ENCODE measurements at places on chromosomes 5 and 9.

DNA sequence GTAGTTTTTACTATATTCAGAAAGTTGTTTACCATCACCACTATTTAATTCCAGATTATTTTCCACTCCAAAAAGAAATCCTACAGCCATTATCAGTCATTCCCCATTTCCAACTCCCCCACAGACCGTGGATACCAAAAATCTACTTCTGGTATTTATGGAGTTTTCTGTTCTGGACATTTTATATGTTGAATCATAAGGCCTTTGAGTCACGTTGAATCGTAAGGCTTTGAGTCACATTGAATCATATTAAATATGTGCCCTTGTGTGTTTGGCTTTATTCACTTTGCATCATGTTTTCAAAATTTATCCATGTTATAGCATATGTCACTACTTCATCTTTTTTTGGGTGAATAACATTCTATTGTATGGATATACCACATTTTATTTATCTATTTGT is 454.1 kb upstream of the NUDT12 start:
- no peak overlapping the region for H3K27ac ChIP-seq
- no peaks in the 10 kb centered on the region for H3K27me3 ChIP-seq
- no peak for DNase-seq

DNA sequence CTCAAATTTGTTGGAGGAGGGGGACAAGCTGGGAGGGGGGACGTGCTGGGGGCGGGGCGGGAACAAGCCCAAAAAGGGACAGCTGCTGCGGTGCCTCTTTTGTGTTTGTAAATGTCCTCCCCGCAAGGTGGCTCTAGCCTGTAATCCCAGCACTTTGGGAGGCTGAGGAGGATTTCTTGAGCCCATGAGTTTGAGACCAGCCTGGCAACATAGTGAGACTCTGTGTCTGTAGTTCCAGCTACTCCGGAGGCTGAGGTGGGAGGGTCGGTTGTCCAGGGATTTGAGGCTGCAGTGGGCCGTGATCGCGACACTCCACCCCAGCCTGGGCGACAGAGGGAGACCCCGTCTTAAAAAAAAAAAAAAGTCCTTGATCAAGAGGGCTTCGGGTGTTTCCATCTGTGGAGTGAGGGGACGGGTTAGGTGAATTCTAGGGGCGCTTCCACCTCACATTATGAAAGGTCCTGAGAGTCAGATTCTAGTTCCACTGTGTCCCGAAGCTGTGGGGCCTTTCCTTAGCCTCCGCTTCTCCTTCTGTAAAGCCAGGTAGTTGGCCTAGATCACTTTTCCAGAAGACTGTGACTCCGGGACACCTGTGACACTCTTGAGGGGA is 779 bp upstream of the CTNNA1 start:
- peaks cover 5% of the 10 kb centered on the region for H3K36me3 ChIP-seq
- DNase-seq, result no peak
- H3K4me1 ChIP-seq, result peaks cover 19% of the 10 kb centered on the region
- H3K27me3 ChIP-seq, result peaks cover 18% of the 10 kb centered on the region
- peak overlapping the region; percentile 83 for H3K4me3 ChIP-seq

- H3K27me3 ChIP-seq, result no peaks in the 10 kb centered on the region
- H3K36me3 ChIP-seq, result no peaks in the 10 kb centered on the region
- peak overlapping the region; percentile 87 for H3K27ac ChIP-seq
- H3K4me1 ChIP-seq, result peaks cover 67% of the 10 kb centered on the region
Observed at GRCh38 chr9:93128011-93128714, 5.9 kb downstream of the NINJ1 start.

DNA sequence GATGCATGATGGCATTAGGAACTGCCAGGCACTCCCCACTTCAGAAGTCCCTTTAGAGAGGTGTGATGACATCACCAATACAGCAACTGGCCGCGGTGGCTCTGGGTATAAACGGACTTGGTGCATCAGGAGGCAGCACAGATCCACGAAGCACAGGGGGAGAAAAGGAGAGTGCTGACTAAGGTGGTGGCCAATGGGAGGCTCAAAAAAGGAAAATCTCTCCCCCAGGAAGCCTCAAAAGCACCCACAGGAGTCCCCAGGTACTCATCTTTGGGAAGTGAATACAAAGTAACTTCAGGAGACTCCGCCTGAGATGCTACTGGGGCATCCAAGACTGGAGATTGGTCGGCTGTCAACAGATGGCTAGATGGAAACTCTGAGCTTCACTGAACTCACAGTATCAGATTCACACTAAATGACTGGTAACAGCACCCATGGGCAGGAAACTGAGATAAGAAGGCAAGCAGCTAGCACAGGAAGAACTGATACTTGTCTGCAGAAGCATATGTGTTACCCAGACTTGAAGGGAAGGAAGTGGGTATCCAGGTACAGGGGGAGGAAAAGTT is 7.6 kb downstream of the TTC39B start:
- H3K4me1 ChIP-seq, result peaks cover 52% of the 10 kb centered on the region
- peak overlapping the region; percentile 88 for H3K4me3 ChIP-seq
- peak; percentile 44 for DNase-seq
- H3K27ac ChIP-seq, result peak overlapping the region; percentile 96

GRCh38 chr5:128082551-128083032 is 974 bp upstream of the SLC12A2 start:
- peak overlapping the region; percentile 94 for H3K27ac ChIP-seq
- peaks cover 54% of the 10 kb centered on the region for H3K4me1 ChIP-seq
- H3K4me3 ChIP-seq, result peak overlapping the region; percentile 91

All from T-helper 17 cell (primary cell).